ENCODE measurements at places on chromosomes 16 and 17. TPM values are rescaled to one million over a fixed set of nuclear protein-coding genes. Genes with fewer than 3 reads are reported as not detected.

GRCh38 chr17:12180644-12181261, 160.1 kb downstream of the MAP2K4 start:
- no peak for DNase-seq

- DNase-seq = no peak
These were observed 33.9 kb downstream of the COX4I1 start for GRCh38 chr16:85833219-85833920.

GRCh38 chr17:147796-148740, 10.7 kb downstream of the SCGB1C2 start:
- DNase-seq = no peak

DNA sequence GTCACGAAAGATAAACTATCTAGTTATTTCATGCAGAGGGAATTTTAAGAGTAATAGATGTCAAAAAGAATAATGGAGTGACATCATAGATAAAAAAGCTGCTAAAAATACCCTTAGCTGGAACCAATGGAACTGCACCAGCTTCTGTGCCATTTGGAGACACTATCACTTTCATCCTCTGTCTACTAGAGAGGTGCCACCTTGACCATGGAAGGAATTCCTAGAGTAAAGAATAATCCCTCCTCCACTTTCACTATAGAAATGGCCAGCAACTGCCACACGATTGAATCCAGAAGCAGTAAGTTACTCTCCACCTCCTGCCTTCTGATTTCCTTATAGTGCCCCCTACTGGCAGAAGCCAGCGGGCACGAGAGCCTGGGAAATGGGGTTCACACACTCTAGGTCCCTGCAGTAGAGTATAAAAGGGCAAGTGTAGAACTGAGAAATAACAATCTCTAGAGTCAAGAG, 2.8 kb upstream of the ALDH3A2 start:
- DNase-seq = peak; percentile 65

DNA sequence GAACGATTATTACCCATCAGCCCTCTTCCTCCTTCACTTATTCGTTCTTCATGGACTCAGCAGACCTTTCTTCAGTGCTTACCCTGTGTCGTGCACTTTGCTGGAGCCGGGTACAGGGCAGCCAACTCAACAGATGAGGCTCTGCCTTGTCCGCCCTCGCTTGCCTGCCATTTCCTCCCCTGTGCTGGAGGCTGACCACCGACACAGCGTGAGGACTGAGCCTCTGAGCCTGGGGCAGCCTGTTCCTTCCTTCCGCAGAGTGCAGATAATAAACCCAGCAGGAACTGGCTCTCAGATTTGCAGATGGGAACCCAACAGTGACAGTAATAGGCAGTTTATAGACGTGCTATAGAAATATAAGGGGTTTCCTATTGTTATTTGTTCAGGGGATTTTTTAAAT, 7.0 kb upstream of the SLC39A11 start:
- no peak for DNase-seq

DNA sequence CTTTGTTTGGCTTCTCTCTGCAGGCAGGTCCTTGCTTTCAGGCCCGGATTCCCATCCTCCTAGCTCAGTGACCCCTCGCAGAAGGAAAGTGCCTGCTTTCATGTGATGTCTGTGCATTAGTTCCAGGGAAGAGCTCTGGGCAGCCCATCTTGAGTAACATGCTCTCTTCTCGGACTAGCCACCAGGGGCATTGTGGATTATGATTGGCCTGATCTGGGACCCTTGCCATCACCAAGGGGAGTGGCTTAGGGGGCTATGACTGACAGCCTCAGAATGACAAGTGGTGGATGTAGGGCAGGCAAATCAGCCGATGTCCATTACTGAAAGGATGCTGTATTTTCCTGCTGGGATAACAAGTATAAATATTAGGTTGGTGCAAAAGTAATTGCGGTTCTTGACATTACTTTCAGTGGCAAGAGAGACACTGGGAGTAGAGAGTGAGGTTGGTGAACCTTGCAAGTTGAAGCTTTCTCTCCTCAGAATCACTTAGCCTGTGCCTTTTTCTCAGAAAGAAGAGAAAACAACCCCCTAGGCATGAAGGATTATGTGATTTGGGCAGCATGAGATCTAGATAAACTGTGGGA, 71.5 kb upstream of the MPHOSPH6 start:
- no peak for DNase-seq

GRCh38 chr17:986322-986929, 6.8 kb upstream of the NXN start:
- DNase-seq = no peak

The TNRC6A gene
- total RNA-seq = 35.1 TPM

The OTOP2 gene
- not detected for total RNA-seq

The TBX21 gene
- not detected for total RNA-seq

The VASN gene
- total RNA-seq = 21.3 TPM

The BCL6B gene
- 6.7 TPM for total RNA-seq

The GDE1 gene
- total RNA-seq = 103 TPM

The HBM gene
- not detected for total RNA-seq

The KIF2B gene
- not detected for total RNA-seq

DNA sequence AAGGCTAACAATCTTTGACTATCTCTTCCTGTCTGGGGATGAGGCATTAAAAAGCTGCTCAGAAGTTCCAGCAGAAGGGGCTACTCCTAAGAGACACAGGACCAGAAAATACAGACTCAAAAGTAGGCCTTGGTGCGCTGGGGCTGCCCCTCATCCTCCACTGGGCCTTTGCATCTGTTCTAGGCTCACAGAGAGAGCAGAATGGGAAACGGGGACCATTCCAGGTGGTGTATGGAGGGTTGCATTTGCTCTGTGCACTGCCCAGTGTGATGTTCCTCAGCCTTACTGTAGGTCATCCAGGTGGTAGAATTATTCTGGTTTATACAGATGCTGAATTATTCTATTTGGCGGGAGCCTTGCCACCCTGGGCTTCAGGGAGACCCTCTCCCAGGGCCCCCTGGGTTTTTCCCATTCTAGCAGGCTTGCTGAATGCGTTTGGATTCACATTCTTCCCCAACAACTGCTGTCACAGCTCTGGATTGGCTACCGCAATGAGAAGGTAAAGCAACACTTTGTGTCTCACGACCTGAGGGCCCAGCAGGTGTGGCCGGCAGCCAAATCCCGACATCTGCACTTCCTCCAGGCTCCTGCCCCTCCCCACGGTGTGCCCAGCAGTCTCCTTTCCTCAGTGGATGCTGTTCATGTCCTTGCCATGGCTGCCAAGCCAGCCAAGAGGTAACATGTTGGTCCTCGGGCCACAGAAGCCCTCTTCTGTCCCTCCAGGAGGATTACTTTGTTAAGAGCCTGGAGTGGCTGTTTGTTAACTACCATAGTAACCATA, 25.0 kb upstream of the ZNHIT3 start:
- DNase-seq = no peak

- peak; percentile 85 for DNase-seq
These were observed at the start of gene MYLK3 for GRCh38 chr16:46747777-46748651. TSS of gene MYLK3 (minus strand) at chr16:46748344. CDS start at chr16:46748193, 151 bp downstream.

GRCh38 chr16:1089439-1089821, 6.6 kb downstream of the C1QTNF8 start:
- peak; percentile 41 for DNase-seq

GRCh38 chr17:80512233-80512632, 32.4 kb upstream of the RPTOR start:
- DNase-seq = no peak

- no peak for DNase-seq
These were observed 24.8 kb upstream of the ARHGAP23 start for GRCh38 chr17:38403491-38403890.

The MPV17L gene
- 9.7 TPM for total RNA-seq

The CD300A gene
- total RNA-seq = 5.1 TPM

DNA sequence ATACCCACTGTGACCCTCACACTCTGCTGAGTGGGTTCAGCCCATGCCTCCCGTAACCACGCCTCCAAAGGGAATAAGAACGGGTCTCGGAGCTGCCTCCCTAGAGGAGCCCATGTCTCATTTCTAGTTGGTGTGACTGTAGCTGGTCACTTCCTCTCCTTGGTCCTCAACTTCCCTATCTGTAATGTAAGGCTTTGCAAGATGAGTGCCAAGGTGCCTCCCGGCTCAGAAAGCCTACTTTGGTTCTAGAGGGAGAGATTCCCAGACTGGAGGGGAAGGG, 20.8 kb downstream of the C16orf74 start:
- DNase-seq = no peak

GRCh38 chr16:15993541-15993940, 44.1 kb downstream of the ABCC1 start:
- no peak for DNase-seq

DNA sequence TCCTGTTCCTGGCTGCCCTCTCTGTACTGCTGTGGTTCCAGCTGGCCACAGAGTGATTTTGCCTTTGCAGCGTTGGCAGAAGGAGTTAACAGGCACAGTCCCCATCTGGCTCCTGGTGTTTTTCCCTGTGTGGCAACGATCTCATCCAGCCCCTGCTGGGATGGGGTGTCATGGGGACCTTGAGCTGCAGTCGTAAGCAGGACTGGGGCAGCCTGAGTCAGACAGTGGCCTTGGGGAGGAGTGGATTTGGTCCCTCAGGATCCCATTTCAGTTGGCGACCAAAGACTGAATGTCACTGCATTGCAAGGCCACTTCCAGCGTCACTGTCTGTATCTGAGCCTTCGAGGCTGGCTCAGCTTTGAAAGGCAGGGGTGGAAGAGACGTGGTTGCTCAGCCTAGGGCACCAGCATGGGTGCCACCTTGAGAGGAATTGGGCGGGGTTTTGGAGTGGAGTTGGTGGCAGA, 11.9 kb downstream of the TMEM94 start:
- DNase-seq = peak; percentile 72

- DNase-seq = peak; percentile 69
These were observed 32.2 kb downstream of the TK2 start for GRCh38 chr16:66517586-66518263.

GRCh38 chr17:15738066-15738465, 6.0 kb downstream of the TBC1D26 start:
- no peak for DNase-seq

DNA sequence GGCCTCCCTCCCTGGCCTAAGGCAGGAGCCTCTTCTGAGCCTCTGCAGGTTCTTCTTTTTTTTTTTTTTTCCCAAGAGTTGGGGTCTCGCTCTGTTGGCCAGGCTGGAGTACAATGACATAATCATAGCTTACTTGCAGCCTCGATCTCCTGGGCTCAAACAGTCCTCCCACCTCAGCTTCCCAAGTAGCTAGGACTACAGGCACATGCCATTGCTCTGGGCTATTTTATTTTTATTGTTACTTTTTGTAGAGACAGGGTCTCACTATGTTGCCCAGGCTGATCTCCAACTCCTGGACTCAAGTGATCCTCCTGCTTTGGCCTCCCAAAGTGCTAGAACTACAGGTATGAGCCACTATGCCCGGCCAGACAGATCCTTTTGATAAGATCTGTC, 32.6 kb downstream of the SBK1 start:
- DNase-seq = no peak

GRCh38 chr16:48834576-48834975, 224.6 kb upstream of the N4BP1 start:
- no peak for DNase-seq

Data from right cardiac atrium (tissue), 5 donors.